ENCODE measurements at places on chromosomes 2 and 18.
A peak's percentile ranks its signal among the peaks of the same experiment; 100 is the strongest.

GRCh38 chr2:41736105-41736567 is 311.7 kb upstream of the PKDCC start:
- no peak for DNase-seq

DNA sequence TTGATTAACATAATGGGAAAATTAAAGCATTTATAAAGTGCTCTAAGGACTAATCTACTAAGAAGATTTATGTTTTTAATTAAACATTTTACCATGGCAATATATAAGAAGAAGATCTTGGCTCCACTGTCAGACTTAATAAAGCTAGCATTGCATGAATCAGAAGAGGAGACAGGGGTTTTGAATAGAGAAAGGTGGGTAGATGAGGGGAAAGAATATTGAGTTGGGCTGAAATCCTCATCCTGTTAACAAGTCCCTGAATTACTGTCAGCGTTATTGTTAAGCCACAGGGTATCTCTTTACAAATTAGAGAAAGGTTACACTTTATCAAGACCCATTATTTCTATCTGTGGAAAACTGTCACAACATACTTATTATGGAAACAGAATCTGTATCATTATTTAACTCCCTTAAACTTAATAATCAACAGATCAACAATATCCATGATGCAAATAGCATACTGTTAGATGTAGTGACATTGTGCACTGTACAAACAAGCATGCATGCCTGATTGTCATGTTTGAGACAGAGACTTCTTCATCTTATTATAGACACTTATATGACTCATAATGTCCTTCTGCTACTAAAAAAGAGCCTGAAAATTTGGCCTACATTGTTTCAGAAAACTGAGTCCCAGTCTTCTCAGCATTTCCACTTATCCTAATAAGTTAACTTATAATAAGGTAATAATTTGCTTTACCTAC is 304.1 kb downstream of the NRXN1 start:
- DNase-seq: no peak

GRCh38 chr2:88061295-88061694 is 5.7 kb upstream of the KRCC1 start:
- DNase-seq: no peak

DNA sequence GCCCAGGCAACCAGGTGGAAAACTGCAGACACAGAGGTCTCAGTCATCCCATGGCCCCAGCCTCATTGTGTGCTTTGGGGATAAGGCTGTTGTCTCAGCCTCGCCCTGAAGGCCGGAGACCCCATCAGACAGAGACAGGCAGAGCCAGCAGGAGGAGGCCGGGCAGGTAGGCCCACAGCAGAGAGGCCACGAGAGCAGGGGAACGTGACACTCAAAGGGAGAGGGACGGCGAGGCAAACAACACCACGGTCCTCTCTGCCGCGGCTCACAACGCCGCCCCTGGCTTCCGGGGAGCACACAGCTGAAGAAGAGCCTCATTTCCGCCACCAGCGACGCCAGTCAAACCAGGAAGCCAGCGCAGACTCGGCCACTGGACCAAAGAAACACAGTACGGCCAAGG is 103.3 kb downstream of the ZNF516 start:
- DNase-seq: no peak

- no peak for DNase-seq
Observed at GRCh38 chr18:58416704-58417683, 211.9 kb downstream of the ALPK2 start.

DNA sequence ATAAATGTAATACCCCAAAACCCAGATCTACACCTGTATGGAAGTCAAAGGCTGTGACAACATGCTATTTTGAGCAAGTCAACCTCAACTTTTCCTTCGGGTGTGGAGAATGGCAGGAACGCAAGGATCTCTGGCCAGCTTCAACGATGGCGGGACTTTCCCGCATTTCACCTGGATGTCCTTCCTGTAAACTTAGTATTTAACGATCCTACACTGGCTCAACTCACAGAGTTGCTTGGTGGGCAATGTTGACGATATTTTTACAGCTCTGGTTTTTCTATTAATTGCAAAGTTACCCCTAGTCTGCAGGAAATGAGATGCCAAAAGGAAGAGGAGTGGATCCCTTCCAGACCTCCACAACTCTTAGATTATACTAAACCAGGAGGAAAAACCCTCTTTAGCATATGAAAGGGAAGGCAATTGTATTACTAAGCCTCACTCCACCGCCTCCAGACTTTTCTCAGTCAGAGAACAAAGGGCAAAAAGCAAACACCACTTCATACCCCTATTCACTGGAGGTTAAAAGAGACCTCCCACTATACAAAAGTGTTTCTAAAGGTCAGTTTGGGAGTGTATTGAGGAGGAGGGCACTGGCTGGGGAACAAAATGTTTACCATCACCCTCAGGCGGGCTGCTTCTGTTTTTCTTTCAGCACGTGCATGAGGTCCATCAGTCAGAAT is 56.5 kb upstream of the ACVR1 start:
- DNase-seq: peak; percentile 76

DNA sequence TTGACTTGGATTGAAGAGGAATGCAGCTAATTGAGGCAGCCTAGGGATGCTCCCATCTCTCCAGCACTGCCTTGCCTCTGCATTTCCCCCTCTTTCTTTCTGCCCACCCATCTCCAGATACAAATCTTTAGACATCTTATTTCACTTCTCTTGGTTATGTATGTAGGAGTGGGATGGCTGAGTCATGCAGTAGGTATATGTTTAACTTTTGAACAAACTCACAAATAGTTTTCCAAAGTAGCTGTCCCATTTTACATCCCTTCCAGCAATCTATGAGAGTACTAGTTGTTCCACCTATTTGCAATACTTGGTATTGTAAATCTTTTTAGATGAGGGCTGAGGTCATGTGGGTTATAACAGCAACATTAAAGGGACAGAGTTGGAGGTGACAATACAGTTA is 329.9 kb downstream of the DYSF start:
- no peak for DNase-seq

DNA sequence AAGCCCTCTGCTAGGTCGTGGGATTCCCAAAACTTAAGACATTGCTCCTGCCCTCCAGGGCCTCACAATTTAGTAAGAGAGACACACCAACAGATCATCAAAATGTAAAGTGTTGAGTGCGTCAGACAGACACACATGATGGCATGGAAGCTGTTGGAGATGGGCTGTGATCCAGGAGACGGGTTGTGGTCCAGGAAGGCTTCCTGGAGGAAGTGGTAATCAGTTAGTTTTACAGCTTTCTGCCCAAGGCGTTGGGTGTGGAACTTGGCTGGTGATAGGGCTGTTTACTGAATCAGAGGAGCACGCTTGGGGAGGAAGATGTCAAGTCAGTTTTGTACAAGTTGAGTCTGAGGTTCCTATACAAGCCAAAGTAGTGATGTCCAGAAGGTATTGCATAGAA is 24.0 kb upstream of the GLI2 start:
- DNase-seq: no peak

DNA sequence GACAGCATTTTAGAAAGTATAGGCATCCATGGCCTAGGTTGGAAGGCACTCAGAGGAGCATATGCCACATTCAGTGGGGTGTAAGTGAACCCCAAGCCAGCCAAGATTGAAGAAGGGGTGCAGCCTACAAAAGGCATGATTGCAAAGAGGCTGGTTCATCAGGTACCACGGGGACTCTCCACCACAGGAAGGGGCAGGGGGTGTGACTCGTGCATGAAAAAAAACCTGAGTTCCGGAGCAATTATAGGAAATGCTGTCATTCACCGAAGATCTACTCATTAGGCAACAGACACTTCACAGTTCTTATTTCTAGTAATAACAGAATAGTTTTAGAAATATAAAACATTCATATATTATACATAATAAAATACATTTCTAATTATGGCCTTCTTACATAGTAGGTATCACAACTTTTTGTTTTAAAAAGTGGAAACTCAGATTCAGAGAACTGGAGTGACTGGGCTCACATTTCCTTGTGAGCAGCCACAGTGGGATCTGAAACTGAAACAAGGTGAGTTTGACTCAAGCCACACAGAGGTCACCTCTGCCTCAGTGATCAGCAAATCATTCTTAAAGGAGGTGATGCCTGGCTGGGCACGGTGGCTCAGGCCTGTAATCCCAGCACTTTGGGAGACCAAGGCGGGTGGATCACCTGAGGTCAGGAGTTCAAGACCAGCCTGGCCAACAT is 188.4 kb upstream of the GYPC start:
- DNase-seq: no peak

DNA sequence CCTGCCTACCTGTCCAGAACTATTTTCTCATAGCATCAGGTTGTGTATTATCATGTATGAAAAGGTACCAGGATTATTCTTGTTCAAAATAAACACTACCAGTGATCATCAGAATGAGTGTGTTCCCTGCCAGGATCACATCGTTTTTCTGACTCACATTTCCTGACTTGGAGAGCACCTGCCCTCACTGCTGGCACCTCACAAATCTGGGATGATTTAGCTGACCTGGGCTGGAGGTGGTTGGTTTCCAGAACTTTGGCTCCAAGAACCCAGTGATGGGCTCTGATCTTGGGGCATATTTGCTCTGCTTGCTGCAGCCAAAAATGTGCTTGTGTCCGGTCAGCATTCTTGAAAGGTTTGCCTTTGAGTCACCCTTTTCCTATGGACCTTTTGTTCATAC is 836.3 kb upstream of the ACVR2A start:
- no peak for DNase-seq

DNA sequence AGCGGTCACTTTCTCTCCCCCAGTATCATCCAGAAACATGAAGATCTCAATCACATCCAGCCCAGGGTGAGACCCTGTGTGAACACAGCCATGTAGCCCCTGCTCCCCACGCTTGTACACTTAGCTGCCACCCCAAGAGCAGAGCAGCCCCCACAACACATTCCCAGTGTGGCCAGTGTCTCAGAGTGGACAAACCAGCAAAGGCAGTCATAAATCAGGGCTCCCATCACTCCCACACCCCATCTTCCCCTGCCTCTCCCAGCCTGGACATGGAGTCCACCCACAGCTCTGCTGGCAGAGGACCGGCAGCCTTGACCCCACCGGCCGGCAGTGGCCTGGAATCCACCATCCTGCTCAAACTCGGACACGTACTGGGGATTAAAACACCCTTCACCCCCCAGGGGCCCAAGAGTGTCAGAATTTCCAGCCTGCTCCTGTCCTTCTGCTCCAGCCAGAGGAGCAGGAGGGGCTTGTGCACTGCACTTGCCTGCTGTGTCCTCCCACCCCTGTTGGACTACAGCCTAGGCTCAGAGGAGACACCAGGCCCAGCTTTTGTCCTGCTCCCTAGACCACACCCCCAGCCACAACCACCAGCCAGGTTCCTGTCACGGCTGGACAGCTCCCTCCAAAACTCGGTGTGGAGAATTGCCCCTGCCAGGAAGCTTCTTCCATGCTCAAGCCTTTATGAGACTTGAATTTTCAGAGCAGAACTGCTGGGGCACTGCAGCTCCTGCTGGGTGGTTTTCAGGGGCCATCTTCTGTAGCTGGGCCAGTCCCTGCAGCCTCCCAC is 206.1 kb downstream of the SMAD2 start:
- no peak for DNase-seq

- no peak for DNase-seq
Observed at GRCh38 chr18:41532344-41533086, 422.5 kb upstream of the PIK3C3 start.

DNA sequence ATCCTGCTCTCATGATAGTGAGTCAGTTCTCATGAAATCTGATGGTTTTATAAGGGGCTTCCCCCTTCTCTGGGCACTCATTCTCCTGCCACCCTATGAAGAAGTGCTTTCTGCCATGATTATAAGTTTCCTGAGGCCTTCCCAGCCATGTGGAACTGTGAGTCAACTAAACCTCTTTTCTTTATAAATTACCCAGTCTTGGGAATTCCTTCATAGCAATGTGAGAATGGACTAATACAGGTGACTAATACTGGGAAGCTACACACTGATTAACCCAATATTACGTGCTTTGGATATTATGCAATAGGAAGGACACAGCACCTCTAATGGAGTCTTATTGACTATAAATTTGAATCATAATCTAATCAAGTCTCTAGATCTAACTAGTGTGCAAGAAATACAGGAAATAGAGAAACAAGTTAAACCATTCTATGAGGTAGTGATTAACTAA is 107.2 kb upstream of the ETAA1 start:
- no peak for DNase-seq

- DNase-seq: no peak
Observed at GRCh38 chr18:76972846-76973519, 150.6 kb downstream of the ZNF236 start.

GRCh38 chr2:106565599-106565998 is 78.4 kb downstream of the CD8B2 start:
- no peak for DNase-seq

DNA sequence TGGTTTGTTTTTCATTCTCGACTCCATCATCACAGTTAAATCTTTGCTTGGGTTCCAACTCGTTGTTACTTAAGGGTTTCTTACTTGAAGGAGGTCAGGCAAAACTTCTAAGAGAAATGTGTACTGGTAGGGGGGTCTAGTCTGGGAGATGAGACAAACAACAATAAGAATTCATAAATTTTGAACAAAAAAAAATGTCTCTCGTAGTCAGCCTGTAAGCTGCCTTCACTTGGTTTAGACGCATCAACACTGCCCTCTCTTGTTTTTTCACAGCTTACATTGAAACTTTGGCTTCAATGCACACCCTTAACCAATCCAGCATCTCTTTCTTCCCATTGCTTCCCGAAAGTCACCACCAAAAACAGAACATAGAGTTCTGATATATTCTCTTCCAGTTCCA is 576.4 kb upstream of the PIK3C3 start:
- DNase-seq: no peak

DNA sequence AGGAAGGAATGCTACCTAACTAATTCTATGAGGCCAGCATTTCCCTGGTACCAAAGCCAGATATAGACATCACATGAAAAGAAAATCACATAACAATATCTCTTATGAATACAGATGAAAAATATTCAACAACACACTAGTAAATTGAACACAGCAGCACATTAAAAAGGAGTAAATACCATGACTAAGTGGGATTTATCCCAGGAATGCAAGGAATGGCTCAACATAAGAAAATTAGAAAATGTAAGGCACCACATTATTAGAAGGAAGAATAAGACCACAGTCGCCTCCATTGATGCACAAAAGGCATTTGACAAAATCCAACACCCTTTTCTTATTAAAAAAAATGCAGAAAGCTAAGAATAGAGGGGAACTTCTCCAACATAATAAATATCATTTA is 133.9 kb downstream of the TTC32 start:
- DNase-seq: no peak

DNA sequence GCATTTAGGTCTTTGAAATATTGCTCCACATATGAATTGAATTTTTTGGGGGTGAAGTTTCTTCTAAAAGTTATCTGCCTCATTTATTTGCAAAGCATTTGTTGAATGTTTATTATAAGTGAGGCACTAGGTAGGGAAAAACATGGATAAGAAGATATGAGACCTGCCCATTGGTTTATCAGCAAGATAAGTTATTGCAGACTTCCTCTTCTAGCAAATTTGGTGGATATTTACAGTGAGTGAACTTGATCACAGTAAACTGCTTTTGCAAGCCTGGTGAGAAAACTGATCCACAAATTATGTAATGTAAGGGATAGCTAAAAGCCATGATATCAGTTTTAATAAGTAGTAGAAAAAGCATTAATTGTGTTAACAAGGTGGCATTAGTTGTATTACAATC is 364.8 kb downstream of the SOCS6 start:
- no peak for DNase-seq

- no peak for DNase-seq
Observed at GRCh38 chr2:237434866-237435311, 20.9 kb upstream of the COL6A3 start.

- DNase-seq: peak; percentile 8
Observed at GRCh38 chr2:644871-645270, 32.3 kb downstream of the TMEM18 start.

- no peak for DNase-seq
Observed at GRCh38 chr2:169287666-169288065, 74.7 kb downstream of the LRP2 start.

Data from H9 (cell line).